ENCODE measurements at places on chromosomes 6 and 20.

- DNase-seq: peak; percentile 61
Measured at GRCh38 chr6:7107578-7108195, at the start of gene RREB1. Gene RREB1, plus strand, starts transcription at chr6:7107961. Its CDS starts 73,951 bp downstream, at chr6:7181912.

- no peak for DNase-seq
Measured at GRCh38 chr6:131843768-131844167, 35.9 kb downstream of the ENPP1 start.

DNA sequence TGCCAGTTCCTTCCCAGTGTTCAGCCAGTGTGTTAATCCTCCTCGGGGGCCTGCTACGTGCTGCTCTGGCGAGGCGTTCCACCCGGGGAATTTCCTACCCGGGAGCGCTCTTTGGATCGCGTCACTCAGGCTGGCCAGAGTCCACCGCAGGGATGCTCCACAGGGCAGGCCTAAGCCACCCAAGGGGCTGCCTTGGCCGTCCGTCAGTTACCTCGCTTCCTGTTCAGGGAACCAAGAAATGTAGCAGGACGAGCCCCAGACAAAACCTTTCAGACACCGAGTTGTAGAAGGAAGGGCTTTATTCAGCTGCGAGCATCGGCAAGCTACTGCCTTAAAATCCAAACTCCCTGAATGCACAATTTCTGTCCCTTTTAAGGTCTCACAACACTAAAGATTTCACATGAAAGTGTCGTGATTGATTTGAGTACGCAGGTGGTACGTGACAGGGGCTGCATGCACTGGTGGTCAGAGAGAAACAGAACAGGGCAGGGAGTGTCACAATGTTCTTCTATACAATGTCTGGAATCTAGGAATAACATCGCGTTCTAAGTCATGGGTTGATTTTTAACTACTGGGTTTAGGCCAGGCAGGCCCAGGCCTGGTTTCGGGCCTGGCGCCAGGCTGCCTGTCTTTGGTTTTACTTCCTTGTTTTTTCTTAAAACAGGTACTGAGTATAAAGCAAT is 15.7 kb upstream of the POU5F1 start:
- DNase-seq: no peak

DNA sequence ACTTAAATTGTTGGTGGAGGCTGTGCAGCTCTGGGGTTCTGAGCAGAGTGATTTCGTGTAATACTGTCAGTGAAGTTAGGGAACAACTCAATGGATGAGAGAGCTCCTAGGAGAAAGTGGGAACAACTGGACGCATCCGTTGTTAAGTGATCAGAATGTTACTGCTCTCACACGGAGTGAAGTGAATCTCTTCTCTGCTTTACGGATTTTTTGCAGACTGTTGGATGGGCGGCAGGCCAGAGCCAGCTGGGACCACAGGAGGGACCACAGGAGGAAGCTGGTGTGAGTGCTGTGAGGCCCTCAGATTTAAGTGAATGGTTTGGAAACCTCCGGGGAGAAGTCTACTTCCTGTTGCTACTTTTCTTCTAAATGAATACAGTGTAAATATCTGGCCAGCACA is 23.7 kb upstream of the PPP1R14C start:
- no peak for DNase-seq

All from A549 (cell line).